ENCODE measurements at places on chromosomes 3 and 15.
A peak's percentile ranks its signal among the peaks of the same experiment; 100 is the strongest.

DNA sequence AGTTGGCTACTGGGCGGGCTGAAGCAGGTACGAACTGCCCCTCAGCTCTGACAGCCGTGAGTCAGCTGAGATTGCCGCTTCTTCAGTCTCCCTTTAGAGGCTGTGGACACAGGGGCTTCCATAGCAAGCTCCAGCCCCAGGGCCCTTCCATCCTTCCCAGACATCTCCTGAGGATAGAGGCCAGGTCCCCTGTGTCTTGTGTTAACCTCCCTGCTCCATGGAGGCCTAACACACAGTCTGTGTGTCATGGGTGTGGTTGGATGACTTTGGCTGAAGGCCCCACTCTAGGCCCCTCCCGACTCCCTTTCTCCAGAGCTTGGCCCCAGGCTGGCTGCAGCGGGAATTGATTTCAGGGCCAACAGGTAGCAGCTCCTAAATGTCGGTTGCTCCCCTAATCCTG, 116.1 kb upstream of the TLE3 start:
- no peak for DNase-seq

GRCh38 chr3:124261306-124261705, 269.4 kb upstream of the ROPN1 start:
- DNase-seq = no peak

DNA sequence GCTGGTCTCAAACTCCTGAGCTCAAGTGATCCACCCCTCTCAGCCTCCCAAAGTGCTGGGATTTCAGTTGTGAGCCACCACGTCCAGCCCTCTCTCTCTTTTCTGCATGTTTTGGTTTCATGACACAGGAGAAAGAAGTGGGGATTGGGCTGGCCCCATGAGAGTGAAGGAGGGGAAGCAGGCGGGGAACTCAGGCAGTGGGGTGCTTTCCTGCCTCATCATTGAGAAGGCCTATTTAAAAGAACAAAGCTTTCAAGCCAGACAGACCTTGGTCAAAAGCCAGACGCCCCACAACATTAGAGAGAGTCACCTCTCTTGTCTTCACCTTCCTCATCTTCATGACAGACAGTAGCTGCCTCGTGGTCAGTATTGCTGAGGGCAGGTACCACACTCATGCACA, 15.9 kb downstream of the PSTPIP1 start:
- DNase-seq = no peak

- no peak for DNase-seq
Observed at GRCh38 chr3:55895897-55896566, 408.9 kb upstream of the WNT5A start.

DNA sequence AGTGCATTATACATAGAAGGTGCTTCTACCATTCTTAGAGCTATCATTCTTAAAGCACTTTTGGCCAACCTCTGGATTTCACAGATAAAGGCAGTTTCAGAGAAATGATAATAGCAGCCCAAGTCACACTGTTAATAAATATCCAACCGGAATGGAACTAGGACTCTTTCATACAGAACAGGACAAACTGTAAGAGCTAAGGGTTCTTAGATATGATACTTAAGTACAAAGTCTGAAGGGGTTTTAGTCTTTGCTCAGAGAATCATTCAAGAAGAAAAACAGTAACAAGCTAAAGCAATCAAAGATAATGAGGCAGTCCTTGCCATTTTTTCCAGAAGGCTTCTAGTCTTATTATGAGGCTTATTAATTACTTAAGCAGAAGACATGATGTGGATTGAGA, 239.0 kb downstream of the ERC2 start:
- no peak for DNase-seq

GRCh38 chr15:38378161-38378560, 75.8 kb upstream of the FAM98B start:
- no peak for DNase-seq

DNA sequence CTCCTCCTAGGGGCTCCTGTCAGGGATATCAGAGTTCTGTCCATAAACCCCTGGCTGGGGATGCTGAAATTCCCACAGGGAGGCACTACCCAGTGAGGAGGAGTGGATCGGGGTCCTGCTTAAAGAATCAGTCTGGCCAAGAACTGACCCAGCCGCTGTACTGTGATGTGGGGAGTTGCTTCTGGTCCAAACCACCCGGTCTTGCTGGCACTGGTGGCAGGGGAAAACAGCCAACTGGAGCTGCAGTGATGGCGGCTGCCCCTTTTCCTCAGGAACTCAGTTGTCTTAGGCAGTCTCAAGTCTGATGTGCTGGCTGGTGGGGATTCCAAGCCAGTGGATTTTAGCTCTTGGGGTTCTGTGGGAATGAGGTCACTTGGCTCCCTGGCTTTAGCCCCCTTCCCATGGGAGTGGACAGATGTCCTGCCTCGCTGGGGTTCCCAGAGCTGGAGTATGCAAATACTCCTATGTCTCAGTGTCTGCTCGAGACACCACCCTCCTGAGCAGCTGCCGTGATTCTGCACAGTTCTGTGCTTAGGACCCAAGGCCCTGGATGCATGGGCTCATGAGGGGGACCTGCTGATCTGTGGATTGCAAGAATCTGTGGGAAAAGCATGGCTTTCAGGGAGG, 97.1 kb downstream of the SLC25A26 start:
- no peak for DNase-seq

DNA sequence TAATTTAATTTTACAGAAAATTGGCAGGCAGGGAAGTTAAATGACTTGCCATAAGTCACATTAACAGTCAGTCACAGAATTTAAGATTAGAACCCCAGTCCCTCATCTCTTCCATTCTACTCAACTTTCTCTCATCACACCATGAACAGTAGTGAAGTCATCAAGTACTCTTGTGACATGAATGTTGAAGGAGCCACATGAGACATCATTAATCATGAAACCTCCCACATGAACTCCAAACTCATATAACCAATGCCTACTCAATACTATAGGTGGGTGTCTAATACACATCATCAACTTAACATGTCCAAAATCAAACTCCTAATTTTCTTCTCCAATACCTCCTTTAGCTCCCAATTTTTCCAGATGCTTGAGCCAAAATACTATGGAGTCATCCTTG, 19.5 kb downstream of the PHC3 start:
- no peak for DNase-seq

DNA sequence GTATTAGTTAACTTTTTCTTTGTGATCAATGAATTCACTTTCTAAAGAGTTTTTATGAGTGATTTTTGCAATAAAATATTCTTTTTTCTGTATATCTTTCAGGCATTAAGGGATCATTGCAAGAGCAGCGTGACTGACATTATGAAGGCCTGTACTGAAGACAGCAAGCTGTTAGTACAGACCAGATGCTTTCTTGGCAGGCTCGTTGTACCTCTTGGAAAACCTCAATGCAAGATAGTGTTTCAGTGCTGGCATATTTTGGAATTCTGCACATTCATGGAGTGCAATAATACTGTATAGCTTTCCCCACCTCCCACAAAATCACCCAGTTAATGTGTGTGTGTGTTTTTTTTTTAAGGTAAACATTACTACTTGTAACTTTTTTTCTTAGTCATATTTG, 24.4 kb downstream of the SELENOT start:
- no peak for DNase-seq

DNA sequence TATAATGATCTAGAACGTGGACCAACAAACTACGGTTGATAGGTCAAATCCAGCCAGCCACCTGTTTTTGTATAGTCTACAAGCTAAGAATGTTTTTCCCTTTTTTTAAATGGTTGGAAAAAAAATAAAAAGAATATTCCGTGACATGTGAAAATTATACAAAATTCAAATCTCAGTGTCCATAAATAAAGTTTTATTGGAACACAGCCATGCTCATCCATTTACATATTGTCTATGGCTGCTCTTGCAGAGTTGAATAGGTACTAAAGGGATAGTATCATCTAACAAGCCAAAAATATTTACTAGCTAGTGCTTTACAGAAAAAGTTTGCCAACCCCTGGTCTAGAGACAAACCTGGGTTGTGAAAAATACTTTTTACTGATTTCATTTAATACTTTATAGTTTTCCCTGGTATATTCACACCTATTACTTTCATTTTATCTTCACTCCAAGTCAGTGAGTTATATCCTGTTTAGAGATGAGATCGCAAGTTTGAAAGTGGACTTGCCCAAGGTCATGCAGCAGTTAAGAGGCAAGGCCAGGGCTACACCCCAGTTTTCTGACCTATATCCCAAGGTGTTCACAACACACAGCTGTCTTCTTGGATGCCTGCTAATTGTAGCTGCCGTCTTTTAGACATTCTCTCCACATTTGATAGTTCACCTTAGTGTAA, 58.4 kb downstream of the IGF2BP2 start:
- DNase-seq = no peak

GRCh38 chr3:17088602-17089313, 204.0 kb downstream of the PLCL2 start:
- DNase-seq = no peak

DNA sequence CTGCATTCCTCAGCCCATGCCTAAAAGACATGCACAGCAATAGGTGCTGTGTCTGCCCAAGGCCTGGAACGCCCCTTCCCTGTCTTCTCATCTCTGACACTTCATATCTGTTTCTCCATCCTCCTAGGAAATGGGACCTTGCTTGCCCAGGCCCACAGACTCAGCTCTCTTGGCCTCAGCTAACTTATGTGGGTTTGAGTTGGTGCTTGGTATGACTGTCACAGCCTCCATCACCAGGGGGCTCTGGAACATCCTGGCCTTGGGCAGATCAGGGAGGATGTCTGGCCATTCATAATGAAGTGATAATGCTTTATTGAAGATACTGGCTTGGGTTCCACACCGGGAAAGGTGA, 156.7 kb upstream of the SMAD3 start:
- no peak for DNase-seq

- DNase-seq = no peak
Observed at GRCh38 chr3:172444821-172445220, 3.4 kb downstream of the GHSR start.

DNA sequence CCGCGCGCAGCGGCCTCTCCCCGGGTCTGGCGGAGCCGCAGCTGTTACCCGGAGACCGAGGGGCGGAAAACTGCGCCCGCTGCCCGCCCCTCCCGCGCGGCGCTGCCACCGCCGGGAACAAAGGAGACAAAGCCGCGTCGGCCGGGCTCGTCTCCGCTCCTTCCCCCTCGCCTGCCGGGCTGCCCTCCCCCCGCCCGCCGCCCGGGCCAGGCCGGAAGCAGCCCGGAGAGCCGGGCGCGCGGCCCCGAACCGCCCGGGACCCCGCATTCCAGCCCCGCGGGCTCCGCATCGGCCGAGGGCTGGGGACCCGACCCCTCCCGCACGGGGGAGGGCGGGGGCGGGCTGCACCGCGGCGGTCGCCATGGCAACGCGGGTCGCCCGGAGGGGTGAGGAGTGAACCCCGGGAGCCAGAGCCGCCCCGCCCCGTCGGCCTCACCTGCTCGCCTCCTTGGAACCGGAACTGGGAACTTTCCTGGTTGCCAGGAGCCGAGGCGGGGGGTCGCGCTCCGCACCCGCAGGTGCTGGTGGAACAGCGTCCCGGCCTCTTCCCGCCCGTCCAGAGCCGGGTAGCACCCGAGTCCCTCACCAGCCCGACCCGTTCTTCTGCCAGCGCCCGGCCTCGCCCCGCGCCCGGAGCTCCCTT, 448 bp downstream of the PLXNB1 start:
- peak; percentile 63 for DNase-seq

DNA sequence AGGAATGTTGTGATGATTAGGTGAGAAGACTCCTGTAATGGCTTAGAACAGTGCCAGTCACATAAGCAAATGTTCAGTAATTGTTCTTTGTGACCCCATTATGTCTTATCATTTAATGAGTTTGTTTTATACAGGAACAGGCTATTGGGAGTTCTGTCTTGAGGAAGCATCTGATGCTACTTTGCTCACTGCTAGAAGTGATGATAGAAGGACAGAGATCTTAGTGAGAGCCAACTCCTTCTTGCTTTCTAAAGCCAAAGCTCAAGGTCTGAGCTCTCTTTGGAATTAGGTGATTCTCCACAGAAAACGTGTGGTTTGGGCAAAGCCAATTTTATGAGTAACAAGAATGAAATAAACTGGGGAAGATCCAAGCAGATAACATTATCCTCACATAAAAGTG, 214.8 kb downstream of the LRTM1 start:
- no peak for DNase-seq

- no peak for DNase-seq
Observed at GRCh38 chr3:66377800-66378199, 123.0 kb downstream of the LRIG1 start.

DNA sequence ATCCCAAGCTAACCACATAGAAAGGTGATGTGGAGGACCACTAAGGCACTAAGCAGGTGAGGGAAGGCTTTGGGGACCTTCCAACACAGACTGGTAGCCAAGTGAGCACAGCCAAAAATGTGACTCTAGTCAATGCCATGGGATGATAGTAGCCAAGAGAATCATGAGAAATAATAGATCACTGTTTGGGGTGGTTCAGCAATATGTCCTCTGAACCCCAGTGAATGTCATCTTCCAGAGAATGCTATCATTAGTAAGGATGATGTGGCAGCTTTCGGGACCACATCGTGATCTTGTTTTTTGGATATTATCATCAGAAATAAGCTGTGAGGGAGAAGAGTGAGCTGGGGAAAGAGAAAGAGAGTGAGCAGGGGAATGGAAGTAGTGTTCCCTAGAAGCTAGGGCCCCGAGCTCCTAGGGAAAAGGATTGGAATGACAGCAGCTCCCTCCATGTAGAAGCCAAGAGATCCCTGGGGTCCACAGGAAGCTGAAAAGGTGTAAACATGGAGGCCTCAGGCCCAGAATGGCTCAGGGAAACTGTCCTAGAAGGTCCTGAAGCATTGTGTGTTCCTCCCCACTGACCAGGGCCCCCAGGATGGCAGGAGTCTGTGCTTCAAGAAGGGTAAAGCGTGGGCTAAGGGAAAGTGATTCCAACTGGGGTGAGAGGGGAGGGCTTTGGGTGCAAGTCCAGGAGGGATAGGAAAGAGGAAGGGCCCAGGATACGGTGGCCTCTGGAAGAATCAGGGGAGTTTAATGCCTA, 56.6 kb upstream of the KLF13 start:
- no peak for DNase-seq

DNA sequence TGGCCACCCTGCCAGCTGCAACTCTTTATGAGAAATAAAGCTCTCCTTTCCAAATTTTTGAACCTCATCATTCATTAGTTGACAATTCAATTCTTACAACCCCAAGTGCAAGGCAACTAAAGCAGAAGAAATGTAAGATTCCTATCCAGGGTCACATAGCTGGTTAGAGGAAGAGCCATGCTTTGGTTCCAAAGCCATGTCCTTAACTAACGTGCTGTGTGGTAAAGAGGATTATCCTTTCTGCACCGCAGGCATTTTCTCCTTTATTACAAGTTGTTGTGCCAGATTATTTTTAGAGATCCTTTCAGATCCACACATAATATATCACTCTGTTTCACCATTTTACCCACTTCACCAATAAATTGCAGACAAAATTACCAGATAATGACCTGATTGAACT, 36.5 kb downstream of the TM4SF18 start:
- DNase-seq = no peak
